ENCODE measurements at places on chromosomes 2 and 18. TPM values are rescaled to one million over a fixed set of nuclear protein-coding genes. Genes with fewer than 3 reads are reported as not detected.

The HOXD8 gene
- not detected for total RNA-seq

The SERPINB3 gene
- total RNA-seq: not detected

The TACR1 gene
- total RNA-seq: 0.16 TPM

The LGALSL gene
- total RNA-seq: 29.1 TPM

The TBR1 gene
- total RNA-seq: 0.09 TPM

The DES gene
- 0.28 TPM for total RNA-seq

The TEX44 gene
- total RNA-seq: not detected

The CFC1 gene
- not detected for total RNA-seq

The PASK gene
- total RNA-seq: 71.3 TPM

The UPP2 gene
- not detected for total RNA-seq

The FMNL2 gene
- 54.9 TPM for total RNA-seq

The PNKD gene
- 40.3 TPM for total RNA-seq

The GPR55 gene
- not detected for total RNA-seq

The ATP6V1B1 gene
- total RNA-seq: 4.6 TPM

The CKAP2L gene
- 31.3 TPM for total RNA-seq

The VPS4B gene
- 34.2 TPM for total RNA-seq

The PLEKHH2 gene
- 2.1 TPM for total RNA-seq

The DCC gene
- total RNA-seq: 11.3 TPM

The FOXD4L1 gene
- 0.52 TPM for total RNA-seq

The AQP4 gene
- total RNA-seq: not detected

The FNDC4 gene
- total RNA-seq: 14.2 TPM

The CDH2 gene
- 234 TPM for total RNA-seq

The NT5C1B gene
- not detected for total RNA-seq
